Activated naive CD4-positive, alpha-beta T cell (primary cell): ENCODE measurements at places on chromosomes 11 and 22.

DNA sequence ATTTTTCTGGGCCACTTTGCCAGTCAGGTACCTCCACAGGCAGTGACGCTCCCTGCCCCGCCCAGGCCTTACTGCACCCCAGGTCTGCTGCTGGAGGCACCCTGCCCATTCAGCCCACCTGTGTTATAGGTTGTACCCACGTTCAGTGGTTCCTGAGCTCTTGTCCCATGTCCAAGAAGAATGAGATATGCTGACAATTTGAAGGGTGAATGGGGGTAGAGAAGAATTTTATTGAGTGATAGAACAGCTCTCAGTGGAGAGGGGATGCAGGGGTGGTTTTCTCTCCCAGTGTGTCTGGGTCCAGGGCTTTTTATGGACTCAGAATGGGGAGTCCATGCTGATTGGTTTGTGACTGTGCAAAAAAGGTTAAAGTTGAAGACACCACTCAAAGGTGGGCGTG is 149.7 kb downstream of the LDLRAD3 start:
- DNase-seq = no peak

- no peak for DNase-seq
Observed at GRCh38 chr22:47564651-47565434, 802.4 kb downstream of the TBC1D22A start.

DNA sequence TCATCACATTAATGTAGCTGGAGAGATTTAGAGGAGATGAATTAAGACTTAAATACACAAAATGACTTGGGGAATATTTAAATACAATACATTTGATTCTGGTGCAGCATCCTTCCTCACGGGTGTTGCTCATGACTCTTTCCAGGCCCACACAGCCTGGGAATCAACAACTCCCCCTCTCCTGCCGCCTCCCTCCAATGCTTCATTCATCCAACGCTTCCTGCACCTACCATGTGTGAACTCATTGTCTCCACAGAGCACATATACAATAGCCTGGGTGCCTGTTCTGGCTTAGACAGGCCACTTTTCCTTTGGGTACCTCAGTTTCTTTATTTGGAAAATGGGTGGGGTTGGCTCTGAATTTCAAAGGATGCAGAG is 476.9 kb upstream of the CADM1 start:
- no peak for DNase-seq

GRCh38 chr11:118531597-118532084 is 649 bp downstream of the TMEM25 start:
- no peak for DNase-seq

DNA sequence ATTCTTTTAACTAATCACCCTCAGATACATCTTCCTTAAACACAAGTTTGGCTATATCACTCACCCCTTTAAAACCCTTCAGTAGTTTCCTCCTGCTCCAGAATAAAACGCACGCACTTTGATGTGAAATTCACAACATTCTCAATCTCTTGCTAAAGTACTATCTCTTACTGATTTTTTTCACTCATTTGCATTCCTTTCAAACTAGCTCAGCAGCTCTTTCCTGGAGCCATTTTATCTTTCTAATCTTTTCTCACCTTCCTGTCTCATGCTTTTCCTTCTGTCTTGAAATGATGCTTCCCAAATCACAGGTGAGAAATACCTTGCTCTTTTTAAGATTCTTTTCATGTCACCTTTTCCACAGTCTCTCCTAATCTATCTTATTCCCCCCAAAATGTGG is 1074.4 kb downstream of the DLG2 start:
- no peak for DNase-seq

GRCh38 chr11:91163619-91164451 is 941.0 kb upstream of the CHORDC1 start:
- DNase-seq = no peak

DNA sequence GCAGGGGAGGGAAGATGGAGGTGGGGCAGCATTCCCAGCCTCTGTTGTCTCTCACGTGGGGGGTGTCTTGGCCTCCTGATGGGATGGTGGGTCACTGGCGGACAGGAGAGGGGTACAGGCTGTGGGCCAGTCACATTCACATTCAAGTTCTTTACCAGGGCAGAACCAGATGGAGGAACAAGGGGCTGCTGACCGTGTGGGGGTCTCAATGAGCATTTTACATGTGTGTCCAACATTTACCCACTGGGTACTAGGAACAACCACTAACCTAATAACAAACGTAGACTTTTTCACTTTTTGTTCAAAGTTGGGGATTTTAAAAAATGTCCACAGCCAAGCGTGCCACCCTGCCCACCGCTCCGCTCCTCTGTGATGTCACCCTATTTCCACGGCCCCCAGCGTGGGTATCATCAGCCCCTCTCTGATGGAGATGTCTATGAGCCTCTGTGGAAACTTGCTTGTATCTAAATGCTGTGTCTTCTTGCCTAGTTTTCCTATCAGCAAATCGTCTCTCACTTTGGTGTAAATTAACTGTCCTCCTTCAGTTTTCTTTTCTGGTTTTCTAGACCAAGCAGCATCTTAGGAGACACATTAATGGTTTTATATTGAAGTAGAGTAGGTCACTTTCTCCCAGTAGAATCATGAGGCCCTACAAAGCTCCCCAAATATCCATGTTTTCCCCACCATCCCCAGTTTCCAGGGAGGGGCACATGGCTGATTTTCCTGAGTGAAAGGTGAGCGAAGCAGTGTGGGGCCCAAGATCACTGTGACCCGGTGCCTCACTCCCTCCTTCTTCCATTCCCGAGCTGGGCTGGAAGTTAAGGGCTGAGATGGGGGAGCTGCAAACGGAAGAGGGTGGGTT is 936.7 kb downstream of the BRD1 start:
- DNase-seq = no peak

DNA sequence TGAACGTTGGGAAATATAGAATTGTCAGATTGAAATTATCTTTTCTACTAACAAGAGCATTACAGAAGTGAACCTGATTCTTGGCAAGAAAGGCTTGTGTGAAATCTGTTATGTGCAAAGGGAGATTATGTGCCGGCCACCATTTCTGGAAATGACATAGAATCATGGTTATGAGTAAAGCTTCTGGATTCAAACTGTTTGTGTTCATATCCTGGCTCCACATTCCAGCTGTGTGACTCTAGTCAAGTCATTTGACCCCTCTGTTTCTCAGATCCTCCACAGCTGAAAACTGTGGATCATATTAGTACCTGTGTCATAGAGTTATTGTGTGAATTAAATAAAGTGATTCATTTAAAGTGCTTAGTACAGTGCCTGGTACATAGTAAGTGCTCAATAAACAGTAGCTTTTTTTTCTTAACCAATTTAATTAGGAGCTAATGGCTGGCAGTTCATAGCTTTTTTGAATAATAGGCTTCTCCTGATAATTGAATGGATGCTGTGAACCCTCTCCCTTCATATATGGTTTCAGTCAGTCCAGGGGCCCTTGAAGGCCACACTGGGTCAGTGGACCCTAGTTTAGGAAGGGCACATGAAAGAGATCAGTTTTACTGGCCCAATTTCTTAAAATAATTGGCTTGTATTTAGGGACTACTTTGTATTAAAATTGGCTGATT is 34.6 kb downstream of the EHF start:
- DNase-seq = no peak
